ENCODE measurements at places on chromosomes 16 and 17.

GRCh38 chr16:65779201-65779600 lies 587.3 kb upstream of the CDH5 start:
- no peak for DNase-seq

DNA sequence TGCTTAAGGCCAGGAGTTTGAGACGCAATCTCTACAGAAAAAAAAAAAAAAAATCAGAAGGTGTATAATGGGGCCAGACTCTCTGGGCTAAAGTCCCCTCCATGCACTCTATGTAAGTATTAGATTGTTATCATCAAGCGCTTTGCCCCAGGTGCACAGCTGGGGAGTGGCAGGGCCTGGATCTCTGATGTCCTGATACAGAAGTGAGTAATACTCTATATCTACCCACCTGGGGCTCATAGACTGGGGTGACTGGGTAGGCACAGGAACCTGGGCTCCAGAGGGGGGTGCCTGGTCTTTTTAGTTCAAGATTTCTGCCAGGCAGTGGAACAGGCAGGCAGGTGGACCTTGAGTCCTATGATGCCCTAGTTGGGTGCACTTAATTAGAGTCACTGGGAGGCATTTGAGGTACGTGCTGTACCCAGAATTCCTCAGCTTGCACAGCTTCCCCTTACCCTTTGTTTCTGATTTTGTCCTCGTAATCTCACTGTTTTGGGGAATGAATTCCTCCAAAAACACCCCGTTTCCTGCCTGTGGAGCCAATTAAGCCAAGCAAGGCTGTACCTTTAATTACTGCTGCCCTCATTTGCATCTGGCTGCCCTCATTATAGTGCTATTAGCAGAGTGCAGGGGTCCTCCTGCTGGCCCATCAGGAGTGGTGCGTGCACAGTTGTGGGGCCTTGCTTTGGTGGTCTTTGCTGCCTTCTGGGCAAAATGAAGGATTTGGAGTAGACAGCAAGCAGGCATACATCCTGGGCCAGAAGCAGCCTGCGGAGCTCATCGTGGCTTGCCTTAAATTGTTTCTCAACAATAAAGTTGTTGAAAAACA lies 239.0 kb downstream of the SNX29 start:
- no peak for DNase-seq

- DNase-seq = no peak
Measured at GRCh38 chr17:4297351-4297750, 33.6 kb upstream of the ANKFY1 start.

DNA sequence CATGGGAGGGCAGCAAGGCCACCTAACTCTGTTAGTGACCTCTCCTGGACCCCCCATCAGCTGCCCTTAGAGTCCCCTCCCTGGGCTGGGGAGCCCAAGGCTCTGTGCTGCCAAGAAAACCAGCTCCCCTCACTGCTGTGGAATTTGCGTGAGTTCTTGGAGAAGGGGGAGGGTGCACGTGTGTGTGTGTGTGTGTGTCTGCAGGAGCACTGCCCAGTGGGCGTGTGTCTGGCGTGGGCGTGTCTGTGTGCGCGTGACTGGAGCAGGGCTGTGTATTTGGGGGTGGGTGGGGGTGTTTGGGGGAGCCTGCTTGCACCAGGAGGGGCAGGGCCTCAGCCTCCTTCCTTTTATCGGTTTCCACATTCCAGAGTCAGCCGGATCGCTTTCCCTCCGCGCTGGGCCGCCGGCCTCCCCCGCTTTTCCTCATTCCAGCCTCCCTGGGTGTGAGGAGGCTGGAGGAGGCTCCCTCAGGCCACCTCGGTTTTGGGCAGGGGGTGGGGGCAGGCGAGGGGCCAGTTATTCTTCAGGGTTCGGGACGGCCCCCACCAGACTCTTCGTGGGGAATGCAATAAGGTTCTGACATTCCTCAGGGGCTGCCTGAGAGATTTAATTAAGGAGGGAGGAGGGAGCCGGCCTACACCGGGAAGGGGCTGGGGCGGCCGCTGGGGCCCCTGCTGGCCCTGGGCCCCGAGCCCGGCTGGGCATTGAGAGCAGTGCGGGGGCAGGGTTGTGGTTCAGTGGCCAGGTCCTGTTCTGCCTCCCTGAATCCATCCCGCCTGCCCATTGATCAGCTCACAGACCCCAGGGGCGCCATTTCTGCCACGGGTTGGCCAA lies 2.5 kb downstream of the VASN start:
- DNase-seq = no peak

- DNase-seq = peak; percentile 53
Measured at GRCh38 chr17:39738568-39738901, 797 bp downstream of the GRB7 start.

GRCh38 chr16:35431829-35432663 lies 1972.6 kb downstream of the TP53TG3F start:
- DNase-seq = peak; percentile 37

DNA sequence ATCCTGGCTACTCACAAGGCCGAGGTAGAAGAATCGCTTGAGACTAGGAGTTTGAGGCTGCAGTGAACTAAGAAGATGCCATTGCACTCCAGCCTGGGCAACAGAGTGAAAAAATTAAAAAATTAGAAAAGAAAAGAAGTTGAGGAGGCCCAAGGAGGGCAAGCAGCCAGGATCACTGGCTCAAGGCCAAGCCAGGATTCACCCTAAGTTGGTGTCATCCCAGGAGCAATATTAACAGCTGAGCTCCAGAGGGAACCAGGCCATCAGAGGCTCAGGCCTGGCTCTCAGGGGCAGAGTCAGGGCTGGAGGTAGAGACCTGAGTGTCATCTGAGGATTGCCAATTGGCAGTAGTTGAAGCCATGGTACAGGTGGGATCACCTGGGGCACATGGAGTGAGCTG lies 20.7 kb downstream of the DRC3 start:
- no peak for DNase-seq

GRCh38 chr17:3740611-3741073 lies 16.9 kb downstream of the HASPIN start:
- DNase-seq = peak; percentile 27

DNA sequence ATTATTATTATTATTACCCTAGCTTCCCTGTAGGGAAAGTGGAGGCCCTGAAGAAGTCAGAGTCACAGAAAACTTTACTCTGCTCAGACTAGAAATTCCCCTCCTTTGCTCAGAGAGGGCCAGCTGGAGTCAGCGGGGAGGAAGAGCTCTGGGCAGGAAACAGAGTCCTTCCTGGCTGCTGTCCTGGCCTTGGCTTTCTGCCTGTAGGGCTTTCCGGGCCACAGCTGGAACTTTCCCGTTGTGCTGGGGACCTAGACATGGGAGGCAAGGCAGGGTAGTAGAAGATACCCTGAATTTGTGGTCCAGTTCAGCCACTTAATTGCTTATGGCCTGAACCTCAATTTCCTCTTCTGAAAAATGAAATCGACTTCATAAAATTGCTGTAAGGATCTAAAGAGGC lies 14.0 kb upstream of the CCL2 start:
- DNase-seq = no peak

DNA sequence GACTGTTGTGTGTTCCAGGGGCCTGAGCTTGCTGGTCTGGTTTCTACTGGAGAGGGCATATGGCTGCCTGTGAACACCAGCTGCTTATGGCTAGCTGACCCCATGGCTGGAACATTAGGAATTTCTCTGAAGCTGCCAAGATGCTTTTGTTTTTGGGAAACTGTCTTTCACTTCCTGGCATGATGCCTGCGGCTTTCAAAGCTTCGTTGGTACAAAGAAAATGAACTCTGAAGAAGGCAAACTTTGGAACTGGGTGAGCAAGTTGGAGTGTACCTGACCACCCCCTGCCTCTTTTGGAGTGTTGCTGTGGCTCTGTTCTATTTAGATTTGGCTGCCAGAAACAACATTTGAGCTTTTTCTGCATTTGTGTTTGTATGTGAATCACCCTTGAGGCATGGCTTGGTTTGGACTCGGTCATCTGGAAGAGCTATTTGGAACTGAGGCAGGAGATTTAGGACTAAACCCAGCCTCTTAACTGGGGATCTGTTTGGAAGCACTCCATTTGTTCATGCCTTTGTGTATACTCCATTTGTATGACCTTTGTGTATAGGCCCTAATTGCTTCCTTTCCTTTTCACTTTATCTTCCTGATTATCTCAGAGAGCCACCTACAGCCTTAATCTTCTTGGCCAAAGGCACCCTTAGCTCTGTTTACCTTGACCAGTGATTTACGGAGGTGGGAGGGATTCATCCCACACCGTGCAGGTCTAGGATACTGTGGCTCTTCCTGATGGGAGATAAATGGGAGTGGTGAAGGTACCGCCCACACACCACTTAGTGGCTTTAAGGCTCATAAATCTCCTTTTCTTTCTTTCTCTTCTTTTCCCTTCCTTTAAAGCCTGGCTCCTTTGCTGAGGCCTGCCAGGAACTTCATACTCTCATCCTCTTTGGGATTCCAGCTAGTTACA lies 7.3 kb upstream of the CPHXL start:
- DNase-seq = no peak

DNA sequence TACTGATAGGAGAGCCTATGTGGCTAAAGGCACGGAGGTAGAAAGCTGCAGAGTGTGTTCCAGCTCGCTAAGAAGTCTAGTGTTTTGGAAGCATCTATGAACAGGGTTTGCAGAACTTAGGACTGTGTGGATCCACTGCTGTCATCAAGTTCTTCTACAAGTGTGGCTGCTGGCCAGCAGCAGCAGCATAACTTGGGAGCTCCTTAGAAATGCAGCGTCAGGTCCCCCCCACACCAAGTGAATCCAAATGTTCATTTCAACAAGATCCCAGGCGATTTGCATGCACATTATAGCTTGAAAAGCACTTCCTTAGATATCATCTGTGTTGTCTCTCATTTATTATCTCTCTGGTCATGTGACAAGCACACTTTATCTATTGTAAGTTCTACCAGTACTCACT lies 131.9 kb upstream of the SHISA6 start:
- DNase-seq = no peak

- peak; percentile 75 for DNase-seq
Measured at GRCh38 chr17:63425483-63425882, 20.6 kb downstream of the CYB561 start.

Data from stimulated activated CD4-positive, alpha-beta T cell treated with anti-CD3 and anti-CD28 coated beads, Interleukin-2, amount 100 ng/mL, for 24 hours (primary cell).